Cerebellar nuclear complex (tissue), 1 donor: ENCODE measurements at places on chromosomes 2 and 18.

- no peak for DNase-seq
These were observed 7.6 kb downstream of the TRIP12 start for GRCh38 chr2:229914171-229914570.

DNA sequence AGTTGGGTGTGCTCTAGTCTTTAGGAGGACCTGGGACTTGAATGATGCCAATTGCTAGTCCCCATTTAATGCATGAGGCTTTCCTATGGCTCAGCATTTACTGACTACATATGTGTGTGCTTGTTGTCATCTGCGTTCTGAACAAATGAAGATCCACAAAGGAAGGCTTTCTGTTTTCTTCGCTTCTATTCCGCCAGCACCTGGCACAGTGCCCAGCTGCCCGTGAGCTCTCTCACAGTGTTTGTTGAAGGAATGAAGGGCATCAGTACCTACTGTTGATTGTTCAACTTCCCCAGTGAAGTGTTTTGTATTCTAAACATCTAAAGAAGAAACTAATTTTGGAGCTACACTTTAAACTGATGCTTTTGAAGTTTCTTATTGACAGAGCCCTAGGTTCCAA lies 122.4 kb upstream of the LINC00305 start:
- DNase-seq: no peak

GRCh38 chr2:62587592-62587991 lies 81.6 kb upstream of the TMEM17 start:
- DNase-seq: no peak

DNA sequence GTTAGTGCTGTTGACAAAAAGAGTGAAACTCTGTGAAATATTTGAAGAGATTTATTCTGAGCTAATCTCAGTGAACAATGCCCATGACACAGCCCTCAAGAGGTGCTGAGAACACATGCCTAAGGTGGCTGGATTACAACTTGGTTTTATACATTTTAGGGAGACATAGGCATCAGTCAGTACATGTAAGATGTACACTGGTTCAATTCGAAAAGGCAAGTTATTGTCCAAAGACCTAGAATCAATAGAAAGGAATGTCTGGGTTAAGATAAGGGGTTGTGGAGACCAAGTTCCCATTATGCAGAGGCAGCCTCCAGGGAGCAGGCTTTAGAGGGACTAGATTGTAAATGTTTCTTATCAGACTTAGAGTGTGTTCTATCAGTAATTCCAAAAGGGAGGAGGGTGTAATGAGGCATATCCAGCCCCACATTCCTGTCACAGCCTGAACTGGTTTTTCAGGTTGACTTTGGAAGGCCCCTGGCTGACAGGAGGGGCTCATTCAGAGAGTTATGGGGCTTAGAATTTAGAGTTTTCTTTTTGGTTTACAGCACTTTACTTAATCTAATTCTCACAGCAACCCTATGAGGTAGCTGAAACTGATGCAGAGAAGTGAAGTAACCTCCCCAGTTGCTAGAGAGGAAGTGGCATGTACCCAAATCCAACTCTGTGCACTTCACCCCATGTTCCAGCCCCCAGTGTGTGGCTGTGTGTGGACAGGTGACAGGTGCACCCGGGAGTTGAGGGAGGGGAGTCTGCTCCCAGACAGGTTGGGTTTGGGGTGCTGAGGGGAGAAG lies 28.3 kb upstream of the ASAP2 start:
- no peak for DNase-seq

GRCh38 chr2:63488118-63488713 lies 100.1 kb downstream of the WDPCP start:
- no peak for DNase-seq

DNA sequence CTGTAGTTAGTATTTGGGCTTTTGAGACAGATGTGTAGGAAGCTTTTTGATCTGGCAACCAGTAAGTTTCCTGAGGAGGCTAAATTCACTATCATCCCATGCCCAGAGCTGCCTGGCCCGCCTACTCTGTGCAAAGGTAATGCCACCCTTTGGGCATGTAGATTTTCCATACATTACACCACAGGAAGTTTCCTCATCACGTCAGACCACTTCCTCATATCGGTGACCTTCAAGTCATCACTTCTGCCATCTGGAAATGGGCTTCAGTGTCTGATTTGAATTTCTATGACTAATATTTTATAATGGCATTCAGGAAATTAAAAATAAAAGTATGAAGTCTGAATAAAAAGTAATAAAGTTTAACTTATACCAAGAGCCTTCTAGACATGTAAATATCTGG lies 825.4 kb downstream of the DCDC2C start:
- no peak for DNase-seq

- DNase-seq: no peak
These were observed 1.6 kb downstream of the DYTN start for GRCh38 chr2:206716623-206717022.

DNA sequence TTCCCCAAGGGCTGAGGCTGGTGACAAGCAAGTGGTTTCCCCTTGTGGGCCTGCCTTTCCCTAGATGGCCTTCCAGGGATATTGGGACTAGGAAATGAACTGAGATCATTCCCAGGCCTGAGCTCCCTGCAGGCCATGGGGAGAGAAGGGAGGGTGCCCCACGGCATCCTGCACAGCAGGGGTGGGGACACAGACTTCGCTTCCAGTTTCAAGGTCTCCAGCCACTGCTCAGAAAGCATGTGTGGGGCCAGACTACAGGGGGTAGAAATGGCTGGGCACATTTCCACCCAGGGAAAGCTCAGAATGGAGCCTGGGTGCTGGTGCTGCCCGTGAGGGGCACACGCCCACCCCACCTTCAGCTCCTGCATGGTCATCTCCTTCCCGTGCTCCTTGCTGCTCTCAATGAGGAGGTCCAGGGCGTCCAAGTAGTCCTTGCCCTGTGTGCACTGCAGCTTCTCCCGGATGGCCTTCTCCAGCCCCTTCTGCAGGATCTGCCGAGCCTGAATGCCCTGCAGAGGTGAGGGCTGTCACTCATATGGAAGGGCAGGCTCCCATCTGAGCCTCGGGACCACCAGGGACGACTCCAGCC lies 13.2 kb downstream of the CYP26B1 start:
- DNase-seq: no peak

- DNase-seq: no peak
These were observed 341.7 kb downstream of the PTPRM start for GRCh38 chr18:7908681-7909299.

DNA sequence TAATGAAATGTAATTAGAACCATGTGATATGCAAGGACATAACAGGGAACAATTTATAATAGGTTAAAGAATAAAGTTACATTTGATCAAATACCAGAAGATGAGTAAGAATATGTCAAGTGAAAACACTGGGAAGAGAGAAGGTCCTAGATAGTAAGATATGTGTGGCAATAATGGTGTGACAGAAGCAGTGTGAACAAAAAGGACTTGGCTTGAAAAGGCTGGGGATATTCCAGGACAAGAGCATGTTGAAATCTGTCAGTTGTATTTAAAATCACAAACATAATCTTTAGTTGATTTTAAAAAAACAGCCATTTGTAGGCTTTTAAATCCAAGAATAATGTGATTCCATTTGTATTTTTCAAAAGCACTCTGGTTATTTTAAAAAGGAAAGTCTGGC lies 1399.9 kb upstream of the SLC39A10 start:
- DNase-seq: no peak

DNA sequence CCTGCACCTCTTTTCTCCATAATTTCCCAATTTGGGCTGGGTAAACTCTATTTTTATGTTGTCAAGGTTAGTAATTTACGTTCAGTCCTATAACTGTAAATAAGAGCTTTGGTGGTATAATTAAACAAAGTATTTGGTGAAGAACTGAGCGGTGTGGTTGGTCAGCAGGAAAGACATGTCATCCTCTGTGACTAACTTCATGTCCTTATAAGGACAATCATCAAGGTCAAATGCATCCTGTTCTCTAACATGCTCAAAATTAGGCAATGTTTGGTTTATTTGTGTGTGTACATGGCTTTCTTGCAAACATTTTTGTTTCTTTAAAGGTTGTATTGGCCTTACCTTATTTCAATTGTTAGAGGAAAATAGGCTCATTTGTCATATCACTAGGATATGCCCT lies 121.5 kb upstream of the NABP1 start:
- DNase-seq: no peak

DNA sequence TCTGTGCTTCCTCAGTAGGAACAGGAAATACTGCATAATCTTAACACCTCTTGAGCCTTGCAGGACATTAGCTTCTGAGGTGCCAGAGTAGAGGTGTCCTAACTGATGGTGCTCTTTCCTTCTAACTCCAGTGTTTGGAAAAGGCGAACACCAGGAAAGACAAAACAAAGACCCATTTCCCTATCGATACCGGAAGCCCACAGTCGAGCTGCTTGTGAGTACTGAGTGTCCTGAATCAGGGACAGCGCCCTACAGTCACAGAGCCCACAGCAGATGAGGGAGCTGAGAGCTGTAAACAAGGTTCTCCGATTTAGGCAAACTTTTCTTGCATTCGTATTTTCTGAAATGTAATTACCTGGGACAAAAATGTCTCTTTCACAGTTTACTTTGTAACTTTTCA lies 50.7 kb downstream of the SLC14A2 start:
- DNase-seq: no peak

DNA sequence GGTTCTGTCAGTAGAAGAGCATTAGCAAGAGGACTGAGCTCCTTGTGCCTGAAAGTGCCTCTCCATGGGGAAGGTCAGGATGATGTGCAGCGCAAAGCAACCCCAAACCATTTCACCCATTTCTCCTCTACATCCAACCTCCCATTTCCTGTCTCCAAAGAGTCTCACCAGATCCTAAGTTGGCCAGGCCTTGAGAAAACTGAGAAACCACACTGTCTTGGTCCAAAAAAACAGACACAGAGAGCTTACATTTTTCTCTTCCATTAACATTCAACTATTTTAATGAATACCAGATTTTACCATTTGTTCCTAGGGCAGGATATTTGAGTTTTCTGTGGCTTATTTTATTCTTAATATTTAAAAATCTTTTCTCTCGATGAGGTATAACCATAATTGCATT lies 195.0 kb downstream of the EPHA4 start:
- DNase-seq: no peak

- no peak for DNase-seq
These were observed 13.2 kb downstream of the ZNF804A start for GRCh38 chr2:184611361-184612085.

DNA sequence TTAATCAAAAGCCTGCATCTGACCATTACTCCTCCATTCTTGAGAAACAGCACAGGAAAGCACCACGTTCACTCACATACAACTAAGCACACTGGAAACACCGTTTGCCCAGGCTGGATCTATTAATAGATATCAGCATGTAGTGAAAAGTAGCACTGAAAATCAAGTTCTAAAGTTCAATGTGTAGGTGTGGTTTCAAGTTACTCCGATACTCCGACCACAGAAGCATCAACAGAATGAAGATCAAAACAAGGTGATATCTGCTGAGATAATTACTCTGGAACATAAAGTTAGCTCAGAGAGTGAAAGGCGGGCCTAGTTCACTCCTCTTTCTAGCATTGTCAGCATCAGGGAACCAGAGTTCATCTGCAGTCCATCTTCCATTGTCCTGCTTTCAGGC lies 1367.4 kb upstream of the ACVR2A start:
- no peak for DNase-seq

DNA sequence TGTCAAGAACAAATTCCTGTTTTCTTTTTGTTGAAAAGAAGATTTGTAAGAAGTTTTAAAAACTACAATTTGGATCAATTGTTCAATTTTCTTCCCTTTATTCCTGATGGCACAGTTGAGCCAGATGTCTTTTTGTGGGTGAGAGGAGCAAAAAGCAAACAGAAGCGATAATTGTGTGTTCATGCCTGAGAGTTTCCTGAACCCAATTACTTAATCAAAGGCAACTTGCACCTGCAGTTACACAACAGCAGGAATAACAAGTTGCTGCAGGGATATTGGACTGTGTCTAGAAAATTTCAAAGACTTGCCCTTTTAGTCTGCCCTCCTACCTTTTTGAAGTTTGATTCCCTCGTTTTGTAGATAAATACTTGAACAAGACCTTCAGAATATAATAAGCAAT lies 383.6 kb downstream of the DSEL start:
- DNase-seq: no peak

GRCh38 chr2:147352264-147353071 lies 492.4 kb upstream of the ACVR2A start:
- DNase-seq: no peak

GRCh38 chr2:224816816-224817215 lies 100.7 kb upstream of the CCDC195 start:
- DNase-seq: no peak

- DNase-seq: no peak
These were observed 209.6 kb downstream of the CYP26B1 start for GRCh38 chr2:71938108-71938507.

GRCh38 chr2:219455581-219455980 lies 20.9 kb downstream of the SPEG start:
- DNase-seq: no peak

- DNase-seq: no peak
These were observed 3.9 kb downstream of the INPP5D start for GRCh38 chr2:233063976-233064411.

DNA sequence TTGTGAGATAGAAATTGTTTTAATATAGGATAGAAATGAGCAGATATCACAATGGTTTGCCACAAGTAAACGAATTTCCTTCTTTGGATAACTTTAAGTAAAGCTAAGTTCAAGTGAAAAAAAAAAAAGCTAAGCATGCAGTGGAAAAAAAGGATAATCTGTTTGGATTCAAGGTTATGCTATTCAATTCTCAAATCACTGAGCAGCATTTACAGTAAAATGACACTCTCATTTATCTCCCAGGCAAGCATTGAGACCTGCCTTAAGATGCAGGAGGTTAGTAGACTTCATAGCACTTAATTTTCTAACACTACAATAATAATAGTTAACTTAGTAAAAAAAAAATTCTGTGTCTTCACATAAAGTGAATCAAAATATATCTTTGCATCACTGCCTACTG lies 351.3 kb downstream of the NRXN1 start:
- DNase-seq: no peak

DNA sequence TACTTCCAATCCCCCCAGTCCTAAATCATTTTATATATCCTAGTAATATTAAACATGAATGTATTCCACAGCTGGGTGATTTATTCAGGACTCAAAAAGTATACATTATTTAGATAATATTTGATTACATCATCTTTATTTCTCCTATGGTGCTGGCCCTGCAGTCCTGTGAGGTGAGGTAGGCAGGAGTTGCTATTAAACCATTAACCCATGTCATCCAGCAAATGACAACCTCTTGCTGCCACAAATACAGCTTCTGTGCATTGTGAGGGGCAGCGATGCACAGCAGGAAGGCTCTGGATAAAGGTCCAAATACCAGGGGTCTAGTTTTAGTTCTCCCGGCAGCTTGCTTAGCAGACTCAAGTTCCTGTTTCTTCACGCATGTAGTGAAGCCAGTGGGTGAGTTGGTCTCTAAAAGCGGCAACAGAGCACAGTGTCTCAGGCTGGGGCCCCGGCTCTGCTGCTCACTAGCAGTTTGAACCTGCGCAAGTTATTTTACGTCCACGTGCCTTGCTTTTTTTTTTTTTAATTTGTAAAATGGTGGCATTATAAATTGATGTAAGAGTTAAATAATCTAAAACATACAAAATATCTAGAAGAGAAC lies 36.1 kb downstream of the INSIG2 start:
- DNase-seq: no peak

GRCh38 chr2:40434731-40435271 lies 17.1 kb downstream of the SLC8A1 start:
- no peak for DNase-seq
